ENCODE measurements at places on chromosomes 2 and 18.
A peak's percentile ranks its signal among the peaks of the same experiment; 100 is the strongest.

- DNase-seq = no peak
Measured at GRCh38 chr18:12639990-12640880, 17.7 kb downstream of the SPIRE1 start.

DNA sequence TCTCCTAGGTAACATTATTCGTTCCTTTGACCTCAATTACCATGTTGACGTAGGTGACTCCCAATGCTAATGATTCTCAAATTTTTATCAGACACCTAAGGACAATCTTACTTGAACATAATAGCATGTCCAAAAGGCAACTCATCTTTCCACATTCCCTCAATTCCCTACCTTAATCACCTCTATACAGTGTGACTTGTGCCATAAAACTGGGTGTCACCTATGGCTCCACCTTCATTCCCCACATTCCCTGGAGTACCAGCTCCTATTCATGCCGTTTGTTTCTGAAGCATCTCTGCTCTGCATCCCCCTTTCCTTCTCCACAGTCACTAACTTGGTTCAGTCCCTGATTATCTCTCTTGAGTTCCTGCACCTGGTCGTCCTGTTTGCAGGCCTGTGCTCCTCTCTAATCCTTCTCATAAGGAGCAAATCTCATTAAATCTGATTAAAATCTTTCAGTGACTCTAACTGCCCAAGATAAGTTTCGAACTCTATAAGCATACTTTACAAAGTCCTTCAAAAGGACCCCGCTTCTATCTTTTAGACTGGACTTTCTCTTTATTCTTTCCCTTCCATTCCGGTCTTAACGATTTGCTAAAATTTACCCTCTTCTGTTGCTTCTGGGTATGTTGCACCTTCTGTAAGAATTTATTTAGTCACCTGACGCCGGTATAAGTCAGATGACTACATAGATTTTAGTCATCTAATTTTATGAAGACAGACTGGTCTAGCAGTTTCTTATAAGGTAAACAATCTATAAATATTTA is 128.7 kb downstream of the OSBPL1A start:
- no peak for DNase-seq

GRCh38 chr2:175233135-175233719 is 51.7 kb upstream of the ATP5MC3 start:
- DNase-seq = no peak

DNA sequence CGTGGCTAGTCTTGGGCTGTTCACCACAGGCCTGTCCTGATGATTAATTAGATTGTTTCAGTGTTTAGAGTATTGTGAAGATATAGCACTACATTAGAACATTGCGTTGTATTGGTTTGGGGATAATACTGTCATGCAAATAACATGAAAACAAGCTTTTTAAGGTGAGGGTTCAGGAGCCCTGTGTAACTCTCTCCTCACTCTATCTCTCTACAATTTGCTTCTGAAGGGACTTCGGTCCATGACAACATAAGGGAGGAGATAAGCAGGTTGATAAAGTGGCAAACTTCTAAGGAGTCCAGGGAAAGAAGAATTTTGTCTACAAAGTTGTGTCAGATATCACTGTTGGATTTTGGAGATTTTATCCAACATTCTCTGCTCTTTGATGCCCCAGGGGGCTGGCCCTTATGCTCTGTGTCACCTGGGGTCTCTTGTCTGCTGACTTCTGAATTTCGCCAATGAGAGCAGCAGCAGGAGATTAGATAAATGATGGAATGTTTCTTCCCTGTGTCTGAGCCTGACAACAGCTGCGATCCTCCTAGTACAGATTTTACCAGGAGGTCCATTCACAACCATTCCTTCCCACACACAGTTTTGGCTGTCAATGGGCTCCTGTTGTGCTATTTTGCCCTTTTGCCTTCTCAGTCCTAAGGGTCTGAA is 3.3 kb downstream of the TNP1 start:
- no peak for DNase-seq

GRCh38 chr2:135473567-135473966 is 57.5 kb downstream of the ZRANB3 start:
- DNase-seq = no peak

DNA sequence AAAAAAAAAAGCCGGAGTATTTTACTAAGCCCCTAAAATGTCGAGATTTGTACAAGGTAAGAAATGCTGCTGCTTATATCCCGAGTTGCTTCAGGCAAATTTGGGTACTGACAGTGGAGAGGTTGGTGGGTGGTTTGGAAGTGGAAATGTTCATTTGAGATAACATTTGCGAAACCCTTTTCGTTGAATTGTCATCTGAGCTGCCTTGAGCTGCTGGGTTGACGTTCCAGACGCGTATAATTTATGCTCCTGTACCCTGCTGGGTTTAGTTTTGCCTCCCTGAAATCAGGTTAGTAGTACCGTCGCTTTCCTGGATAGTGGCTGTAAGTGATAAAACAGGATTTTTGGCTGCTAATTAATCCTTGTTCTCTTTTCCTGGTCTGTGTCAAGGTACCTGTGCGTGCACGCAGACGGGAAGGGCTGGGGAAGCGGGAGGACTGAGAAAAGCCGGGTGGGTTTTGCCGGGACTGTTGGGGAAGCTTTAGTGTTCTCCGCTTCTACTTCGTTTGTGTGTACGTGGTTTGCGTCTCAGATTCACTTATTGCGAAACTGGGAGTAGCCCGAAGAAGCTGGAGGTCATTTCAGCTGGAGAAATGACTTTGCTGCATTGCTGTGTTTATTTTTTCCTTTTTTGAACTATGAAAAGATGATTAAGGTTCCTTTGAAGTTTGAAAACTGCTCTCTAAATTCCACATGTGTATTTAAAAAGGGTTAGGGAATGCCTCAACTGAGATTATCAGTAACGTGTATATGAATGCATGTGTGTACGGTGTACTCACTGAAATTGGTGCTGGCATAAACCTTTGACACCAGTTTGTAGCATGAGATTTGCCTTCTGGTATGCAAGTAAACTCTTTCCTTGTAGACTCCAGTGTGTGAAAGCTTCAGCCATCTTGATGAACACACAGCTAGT is 709 bp downstream of the UGP2 start:
- DNase-seq = peak; percentile 39

- DNase-seq = peak; percentile 71
Measured at GRCh38 chr18:57803103-57803969, at the start of gene ATP8B1. Gene ATP8B1 (minus strand): TSS chr18:57803315. CDS start chr18:57731807, 71,508 bp downstream.

DNA sequence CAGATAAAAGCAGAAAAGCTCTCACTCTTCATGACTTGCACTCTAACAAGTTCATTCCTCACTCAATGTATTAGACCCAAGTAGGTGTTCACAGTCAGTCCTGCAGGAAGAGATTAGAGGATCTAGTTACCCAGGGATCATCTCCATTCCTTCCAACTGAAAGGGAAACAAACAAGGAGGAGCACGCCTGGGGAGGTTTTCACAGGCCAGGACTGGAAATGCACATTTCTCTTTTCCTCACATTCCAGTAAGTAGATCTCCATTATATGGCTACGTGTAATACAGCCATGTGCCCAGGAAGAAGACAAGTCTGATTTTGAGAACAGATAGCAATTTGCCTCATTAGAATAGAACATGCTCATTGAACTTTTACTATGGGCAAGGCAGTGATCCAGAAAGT is 1132.2 kb upstream of the FAM98A start:
- no peak for DNase-seq

GRCh38 chr2:84959095-84959565 is 11.8 kb upstream of the KCMF1 start:
- no peak for DNase-seq

GRCh38 chr2:140975237-140975636 is 1155.6 kb downstream of the LRP1B start:
- no peak for DNase-seq

- DNase-seq = no peak
Measured at GRCh38 chr2:3317871-3318590, 59.6 kb downstream of the EIPR1 start.

DNA sequence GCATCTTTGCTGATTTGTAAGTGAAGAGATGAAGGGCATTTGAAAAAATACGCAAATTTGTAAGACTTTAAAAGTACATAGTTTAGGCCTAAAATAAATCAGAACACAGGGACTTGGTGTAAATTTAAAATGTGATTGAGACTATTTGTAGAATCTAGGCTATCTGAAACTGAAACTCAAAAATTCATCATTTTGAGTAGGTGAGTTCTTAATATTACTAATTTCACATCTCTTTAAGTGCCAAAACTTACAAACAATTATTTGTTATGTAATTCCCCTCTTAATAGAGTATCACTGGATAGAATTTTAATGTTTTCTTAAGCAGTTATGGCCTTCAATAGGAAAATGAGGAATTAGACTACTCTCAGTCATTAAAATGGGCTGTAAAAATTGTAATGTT is 14.0 kb upstream of the HRH4 start:
- no peak for DNase-seq

- no peak for DNase-seq
Measured at GRCh38 chr18:13376298-13376840, 157.8 kb downstream of the LDLRAD4 start.

DNA sequence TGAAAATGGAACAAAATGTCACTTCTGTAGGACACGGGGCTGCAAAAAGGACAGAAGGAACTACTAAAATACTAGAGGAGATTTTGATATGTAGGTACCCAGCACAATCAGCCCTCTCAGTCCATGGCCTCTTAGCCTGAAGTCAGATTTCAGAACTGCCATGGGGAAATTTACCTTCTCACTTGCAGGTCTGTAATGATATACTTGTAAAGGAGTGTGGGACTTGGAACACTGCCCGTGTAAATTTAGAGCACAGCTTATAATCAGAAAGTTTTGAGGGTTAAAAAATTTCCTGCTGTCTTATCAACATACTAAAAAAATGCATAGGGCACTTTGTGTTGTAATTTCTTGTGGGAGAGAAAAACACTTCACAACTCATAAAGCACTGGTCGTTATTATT is 60.6 kb downstream of the ZEB2 start:
- DNase-seq = no peak

DNA sequence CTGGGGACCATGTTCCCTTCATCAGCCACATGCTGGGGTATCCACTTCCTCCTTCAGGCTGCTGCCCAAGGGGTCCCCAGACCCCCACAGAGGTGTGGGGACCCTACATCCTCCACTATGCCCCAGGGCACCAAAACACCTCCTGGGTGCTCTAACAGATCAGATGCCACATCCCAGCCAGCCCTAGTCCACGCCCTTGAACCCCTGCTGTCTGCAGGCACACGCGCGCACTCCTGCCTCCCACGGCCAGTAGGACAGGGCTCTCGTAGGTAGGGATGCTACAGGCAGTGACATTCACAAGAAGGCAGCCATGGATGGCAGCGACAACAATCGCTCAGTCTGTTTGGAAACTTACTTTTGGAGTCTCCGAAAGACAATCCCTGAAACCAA is 3.0 kb upstream of the GPC1 start:
- no peak for DNase-seq

- peak; percentile 34 for DNase-seq
Measured at GRCh38 chr2:144567745-144568144, 47.8 kb upstream of the ZEB2 start.

DNA sequence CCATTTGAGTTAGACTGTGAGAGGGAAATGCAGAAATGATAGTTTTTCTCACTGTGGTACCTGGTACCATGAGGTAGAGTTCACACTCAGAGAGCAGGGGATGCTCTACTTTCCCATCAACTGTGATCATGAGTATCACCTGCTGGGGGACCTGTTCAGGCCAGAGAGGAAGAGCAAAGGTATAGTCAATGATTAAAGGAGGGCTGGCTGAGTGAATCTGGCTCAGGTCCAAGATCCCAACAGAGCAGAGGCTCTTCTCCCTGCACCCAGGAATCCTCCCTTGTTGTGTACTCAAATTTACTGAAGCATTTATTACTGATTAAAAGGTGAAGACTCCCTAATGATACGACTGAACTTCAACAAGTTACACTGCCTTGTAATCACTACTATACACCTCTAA is 104.6 kb upstream of the CHRNA1 start:
- peak; percentile 64 for DNase-seq

GRCh38 chr18:74633652-74634352 is 36.1 kb downstream of the ZNF407 start:
- DNase-seq = no peak

- no peak for DNase-seq
Measured at GRCh38 chr18:45876161-45876560, 50.7 kb downstream of the SIGLEC15 start.

All from NCI-H345 (cell line).